ENCODE measurements at places on chromosomes 6 and 20.

DNA sequence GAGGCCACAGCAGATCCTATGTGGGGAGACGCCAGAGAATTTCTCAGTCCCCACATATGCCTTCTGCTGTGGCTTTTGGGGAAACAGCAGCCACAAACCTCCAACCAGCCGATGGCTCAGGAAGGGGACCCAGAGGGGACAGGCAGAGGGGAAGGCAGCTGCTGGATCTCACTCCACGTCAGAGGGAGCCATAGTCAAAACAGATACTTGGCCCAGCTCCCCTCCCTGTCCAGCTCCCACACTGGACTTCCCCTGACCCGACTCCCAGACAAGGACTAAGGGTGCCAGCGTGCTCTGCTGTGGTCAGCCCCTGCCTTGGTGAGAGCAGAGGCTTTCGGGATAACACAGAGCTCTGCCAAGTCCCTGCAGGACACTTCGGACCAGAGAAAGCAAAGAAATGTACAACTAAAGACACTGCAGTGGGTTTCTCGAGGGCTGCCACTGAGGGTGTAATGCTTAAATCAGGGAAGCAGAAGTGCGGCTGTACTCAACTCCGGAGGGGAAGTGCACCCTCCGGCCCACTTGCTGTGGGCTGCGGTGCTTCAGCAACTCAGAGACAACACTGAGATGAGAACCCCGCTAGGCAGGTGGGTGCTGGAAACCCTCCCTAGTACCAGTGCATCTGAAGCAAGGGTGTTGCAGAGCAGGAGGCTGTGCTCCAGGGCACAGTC lies 47.2 kb downstream of the RRBP1 start:
- DNase-seq, result no peak

GRCh38 chr6:109455437-109456110 lies at the start of gene MICAL1:
Gene MICAL1 (minus strand): TSS chr6:109455772. CDS start chr6:109454196, 1,576 bp downstream.
- no peak for DNase-seq

DNA sequence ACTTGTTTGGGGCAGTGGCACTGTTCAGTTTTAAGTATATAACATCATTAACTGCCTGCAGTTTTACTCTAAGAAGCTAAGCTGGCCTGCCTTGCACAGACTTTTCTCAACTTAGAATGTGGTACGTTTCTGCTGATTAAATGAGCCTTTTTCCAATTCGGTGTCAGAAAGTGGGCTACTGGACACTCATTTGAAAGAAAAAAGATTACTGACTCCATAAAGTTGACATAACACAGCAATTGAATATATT lies 2.1 kb downstream of the ZMYND8 start:
- no peak for DNase-seq

DNA sequence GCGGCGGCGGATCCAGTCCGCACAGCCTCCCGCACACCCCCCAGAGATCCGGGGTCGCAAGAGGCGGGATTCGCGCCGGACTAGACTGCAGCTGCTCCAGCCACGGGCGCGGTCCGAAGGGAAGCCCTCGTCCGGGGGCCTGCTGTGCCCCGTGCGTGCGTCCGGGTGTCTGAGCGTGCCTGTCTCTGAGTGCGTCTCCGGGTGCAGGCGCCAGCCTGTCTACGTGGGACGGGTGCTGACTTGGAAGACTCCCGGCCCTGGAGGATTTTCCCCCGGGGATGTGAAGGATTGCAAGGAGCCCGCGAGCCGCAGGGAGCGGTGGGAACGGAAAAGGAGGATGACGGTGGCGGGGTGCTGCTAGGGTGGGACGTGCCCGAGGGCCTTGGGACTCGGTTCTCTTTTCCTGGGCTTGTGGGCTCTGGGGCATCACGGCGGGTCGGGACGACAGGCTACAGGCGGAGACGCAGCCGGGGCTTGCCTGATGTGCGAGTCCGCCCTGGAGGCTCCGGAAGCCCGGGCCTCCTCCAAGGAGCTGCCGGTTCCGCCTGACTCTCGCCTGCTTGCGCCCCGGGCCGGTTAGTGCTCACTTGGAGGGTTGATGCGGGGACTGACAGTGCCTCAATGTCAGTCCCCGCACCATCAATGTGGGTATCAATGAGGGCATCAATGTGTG lies 5.7 kb downstream of the MAFB start:
- no peak for DNase-seq

DNA sequence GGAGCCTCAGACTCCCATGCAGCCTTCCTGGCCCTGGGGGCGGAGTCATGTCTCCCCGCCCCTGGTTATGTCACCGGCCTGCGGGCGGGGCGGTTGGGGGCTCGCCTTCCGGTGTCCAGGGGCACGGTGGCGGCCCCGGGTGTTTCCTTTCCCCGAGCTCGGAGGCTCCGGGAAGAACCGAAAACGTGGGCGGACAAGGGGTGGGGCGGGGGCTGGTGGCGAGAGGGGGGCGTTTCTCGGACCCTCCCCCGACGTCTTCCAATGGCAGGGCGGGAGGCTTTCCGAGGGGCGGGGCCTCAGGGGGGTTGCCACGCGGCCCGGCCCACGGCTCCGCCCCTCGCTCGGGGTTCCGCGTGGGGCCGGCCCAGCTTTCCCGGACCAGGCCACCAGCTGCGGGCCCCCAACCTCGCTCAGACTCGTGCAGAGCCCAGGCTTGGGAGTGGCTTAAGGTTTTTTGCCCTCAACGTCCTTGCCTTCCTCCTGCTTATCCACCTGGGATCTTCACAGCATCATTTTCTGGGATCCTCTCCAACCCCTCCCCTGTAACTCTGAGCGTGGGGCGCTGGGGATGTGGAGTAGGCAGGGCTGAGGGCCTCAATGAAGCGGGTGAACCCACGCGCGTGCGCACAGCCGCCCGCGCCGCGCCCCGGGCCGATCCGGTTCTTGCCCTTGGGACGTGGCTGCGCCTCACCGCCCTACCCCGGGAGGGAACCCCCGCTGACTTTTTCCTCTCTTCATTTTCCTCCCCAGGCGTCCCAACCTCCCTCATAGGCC lies 2.1 kb upstream of the NRN1 start:
- DNase-seq, result no peak

DNA sequence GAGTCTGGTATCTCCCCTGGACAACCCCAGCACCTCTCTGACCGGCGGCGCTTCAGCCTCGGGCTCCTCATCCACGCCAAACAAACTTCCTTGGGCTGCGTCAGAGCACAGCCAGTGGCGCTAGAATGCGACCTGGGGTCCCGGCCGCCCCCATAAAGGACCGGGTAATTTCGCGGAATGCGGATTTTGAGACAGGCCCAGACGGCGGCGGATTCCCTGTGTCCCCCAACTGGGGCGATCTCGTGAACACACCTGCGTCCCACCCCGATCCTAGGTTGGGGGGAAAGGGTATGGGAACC lies 1.6 kb downstream of the FOXP4 start:
- DNase-seq, result no peak
